Vagina (tissue), 2 donors: ENCODE measurements at places on chromosomes 16 and 17.

- no peak for DNase-seq
Observed at GRCh38 chr16:88378401-88378800, 4.4 kb upstream of the ZNF469 start.

DNA sequence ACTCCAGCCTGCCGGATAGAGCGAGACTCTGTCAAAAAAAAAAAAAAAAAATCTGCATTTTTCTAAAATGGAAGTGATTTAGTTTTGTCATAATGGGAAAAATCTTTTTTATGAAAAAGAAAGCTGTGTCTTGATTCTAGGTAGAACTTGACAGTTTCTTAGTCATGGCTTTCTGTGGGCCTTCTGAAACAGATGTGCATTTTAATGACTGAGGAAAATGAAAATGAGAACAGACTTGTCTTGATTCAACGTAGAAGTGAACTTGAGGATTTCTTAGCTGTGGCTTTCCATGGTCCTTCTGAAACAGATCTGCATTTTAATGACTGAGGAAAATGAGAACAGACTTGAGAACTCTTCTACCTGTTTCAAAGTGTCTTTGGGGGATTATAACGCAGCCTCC is 171.7 kb downstream of the VPS53 start:
- DNase-seq = no peak

- no peak for DNase-seq
Observed at GRCh38 chr16:56370185-56370874, 55.0 kb downstream of the AMFR start.

DNA sequence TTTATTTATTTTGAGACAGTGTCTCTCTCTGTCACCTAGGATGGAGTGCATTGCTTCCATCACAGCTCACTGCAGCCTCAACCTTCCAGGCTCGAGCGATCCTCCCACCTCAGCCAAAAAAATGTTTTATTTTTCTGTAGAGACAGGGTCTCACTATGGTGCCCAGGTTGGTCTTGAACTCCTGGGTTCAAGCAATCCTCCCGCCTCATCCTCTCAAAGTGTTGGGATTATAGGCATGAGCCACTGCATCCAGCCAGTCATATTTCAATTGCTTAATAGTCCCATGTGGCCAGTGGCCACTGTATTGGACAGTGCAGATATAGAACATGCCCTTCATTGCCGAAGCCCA is 15.3 kb downstream of the TMC7 start:
- no peak for DNase-seq

DNA sequence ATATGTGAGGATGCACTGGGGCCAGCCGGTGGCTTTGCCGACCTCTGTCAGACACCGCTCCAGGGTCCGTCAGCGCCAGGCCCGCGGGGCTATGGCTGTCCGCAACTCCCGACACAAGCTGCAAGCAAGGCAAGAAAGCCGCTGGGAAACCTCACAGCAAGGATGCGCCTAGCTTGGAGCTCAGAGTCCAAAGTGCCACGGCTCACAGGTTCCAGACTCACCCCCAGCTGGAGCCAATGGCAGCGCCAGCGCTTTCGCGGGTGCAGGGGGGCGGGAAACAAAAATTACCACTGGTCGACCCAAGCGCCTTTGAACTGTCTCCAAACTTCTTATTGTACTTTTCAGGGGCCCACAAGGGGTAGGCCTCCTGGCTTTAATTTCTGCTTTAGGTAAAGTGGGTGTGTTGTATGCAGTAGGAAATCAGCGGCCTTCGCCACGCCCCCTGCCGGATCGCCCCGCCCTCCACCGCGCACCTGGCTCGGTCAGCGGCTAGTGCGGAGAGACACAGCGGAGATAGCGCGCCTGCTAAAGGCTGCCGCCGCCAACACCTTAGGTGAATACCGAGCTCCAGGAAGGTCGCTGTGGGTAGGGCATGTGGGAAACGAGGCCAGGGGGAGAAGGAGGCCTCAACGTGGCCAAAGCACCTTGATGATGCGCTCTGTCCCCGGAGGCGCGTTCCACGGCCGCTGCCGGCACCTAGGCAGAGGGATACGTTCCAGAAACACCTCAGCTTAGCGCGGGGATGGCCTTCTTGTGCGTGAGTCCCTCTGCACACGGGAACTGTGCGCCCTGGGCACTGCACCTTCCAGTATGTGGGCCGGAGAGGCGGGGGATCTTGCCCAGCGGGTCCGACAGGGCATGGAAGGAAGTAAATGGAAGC is 61.0 kb upstream of the RBL2 start:
- DNase-seq = no peak

DNA sequence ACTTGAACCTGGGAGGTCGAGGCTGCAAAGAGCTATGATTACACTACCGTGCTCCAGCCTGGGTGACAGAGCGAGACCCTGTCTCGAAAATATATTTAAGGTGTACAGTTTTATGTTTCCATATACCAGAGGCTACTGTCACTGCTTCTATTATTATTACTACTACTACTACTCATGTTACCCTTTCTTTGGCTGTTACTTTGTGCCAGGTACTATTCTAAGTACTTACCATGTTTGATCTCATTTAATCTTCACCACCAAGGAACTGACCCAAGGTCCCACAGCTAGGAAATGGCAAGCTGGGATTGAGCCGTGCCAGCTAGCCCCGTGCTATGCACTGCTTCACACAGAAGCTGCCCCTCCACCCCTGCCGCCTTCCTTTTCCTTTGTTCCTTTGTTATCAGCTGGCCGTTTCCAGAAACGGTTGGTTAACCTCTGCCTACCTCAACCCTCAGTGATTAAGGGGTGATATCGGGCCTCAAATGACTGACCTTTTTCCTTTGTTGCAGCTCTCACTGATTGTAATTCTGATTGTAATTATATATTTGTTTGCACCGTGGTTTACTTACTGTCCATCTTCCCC is 78.4 kb downstream of the ABCC1 start:
- DNase-seq = no peak

GRCh38 chr17:16934836-16935235 is 37.1 kb downstream of the TNFRSF13B start:
- DNase-seq = no peak

GRCh38 chr17:15966183-15966878 is 21.4 kb downstream of the ADORA2B start:
- DNase-seq = no peak
